ENCODE measurements at places on chromosomes 3 and 15. TPM values are rescaled to one million over a fixed set of nuclear protein-coding genes. Genes with fewer than 3 reads are reported as not detected.

GOLGA8B gene
- 252 TPM for total RNA-seq

TMCO5A gene
- not detected for total RNA-seq

- DNase-seq, result no peak
Measured at GRCh38 chr3:183591881-183592521, 36.5 kb upstream of the KLHL6 start.

ISLR2 gene
- 0.08 TPM for total RNA-seq

DNA sequence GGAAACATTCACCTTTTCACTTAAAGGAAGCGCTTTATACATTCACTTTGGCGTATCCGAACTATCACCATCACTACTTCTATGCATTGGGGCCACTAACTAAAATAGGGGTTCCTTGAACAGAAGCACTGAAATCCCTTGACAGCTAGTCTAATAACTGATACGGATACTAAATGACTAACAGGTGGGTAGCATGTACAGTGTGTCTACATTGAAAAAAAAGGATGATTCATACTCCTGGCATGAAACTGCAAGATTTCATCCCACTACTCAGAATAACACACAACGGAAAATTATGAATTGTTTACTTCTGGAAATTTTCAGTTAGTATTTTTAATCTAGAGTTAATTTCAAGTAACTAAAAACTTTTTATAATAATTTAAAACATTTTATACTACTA, 96.7 kb downstream of the SMARCC1 start:
- DNase-seq, result no peak

PFKFB4 gene
- 33.3 TPM for total RNA-seq

- no peak for DNase-seq
Measured at GRCh38 chr3:116994351-116994879, 284.8 kb downstream of the TUSC7 start.

STRIT1 gene
- not detected for total RNA-seq

DNA sequence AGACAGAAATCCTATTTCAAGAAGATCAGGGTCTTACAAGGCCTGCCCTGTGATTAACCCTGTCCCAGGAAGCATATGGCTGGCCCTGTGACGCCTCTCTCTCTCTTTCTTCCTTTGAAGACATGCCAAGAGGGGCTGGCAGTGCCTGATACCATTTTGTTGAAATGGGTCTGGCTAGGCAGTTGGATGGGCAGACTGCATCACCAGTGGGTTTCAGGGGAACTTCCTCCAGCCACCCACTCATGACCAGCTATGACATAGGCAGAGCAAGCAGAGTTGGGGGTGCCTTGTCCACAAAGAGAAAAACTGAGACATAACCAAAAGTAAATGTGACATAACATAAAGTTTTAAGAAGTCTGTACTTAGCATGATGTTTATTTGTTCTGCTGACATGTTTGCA, 31.4 kb upstream of the MANF start:
- DNase-seq, result no peak

- DNase-seq, result no peak
Measured at GRCh38 chr15:71333136-71333700, 217.9 kb downstream of the THSD4 start.

All from activated CD4-positive, alpha-beta memory T cell treated with anti-CD3 and anti-CD28 coated beads, Interleukin-2, amount 10 ng/mL, durations not matched to agents 7 days and 5 days (primary cell).